ENCODE measurements at places on chromosomes 12 and 14.

DNA sequence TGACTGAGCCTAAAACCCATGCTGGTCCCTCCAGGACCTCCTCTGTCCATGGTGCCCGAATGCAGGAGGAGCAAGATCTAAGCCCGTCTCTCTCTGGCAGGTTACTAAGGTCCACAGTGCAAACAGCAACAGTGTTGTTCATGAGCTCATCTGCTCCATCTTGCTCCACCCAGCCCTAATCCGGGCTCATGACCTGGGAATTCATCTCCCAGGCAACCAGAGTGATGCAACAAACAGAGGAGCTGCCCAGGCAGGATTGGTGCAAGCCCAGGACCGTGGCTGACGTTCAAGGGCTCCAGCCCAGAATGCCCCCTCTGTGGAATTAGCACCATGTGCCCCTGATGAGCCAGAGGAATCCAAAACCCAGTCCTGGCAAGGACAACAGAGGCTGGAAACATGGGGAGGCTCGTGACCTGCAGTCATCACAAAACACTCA is 29.9 kb downstream of the HSPB8 start:
- DNase-seq, result no peak

DNA sequence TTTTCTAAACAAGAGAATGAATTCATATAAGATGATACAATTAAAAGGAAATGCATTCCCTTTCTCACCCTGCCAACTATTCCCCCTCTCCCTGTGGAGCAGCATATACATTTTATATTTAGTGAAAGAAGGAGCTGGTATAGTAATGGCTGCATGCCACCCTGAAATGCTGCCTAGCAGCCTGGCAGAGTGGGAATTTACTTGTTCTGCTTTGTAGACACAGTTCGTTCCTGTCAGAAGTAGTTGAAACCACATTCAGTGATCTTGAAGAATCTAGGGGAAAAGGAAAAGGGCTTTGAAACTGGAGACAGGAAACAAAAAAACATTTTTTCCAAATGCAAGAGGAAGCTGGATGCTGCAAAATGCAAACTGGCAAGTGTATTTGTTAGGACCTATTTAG is 176.0 kb upstream of the PLEKHA5 start:
- no peak for DNase-seq

DNA sequence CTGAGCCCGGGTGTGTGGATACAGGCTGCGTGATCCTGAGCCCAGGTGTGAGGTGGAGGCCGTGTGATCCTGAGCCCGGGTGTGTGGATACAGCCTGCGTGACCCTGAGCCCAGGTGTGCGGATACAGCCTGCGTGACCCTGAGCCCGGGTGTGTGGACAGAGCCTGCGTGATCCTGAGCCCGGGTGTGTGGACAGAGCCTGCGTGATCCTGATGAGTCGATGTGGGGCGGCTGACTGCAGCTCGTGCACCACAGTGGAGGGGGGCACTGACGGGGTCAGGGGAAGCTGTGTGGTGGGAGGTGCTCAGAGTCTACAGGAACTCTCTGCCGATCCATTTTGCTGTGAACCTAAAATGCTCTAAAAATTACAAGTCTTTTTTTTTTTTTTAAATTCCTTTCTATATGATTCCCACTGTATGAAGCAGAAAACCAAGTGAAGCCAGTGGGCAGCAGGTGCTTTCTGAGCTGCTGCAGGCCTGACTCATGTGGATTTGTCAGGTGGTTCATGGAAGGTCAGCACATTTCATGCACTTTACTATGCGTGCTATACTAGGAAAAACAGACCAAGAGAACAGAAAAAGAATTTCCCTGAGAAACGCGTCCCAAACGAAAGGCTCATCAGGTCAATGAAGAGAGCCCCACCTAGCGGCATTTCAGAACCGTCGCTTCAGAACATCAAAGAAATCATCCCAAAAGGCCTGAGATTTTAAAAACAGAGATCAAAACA is 19.3 kb downstream of the BRF1 start:
- no peak for DNase-seq

DNA sequence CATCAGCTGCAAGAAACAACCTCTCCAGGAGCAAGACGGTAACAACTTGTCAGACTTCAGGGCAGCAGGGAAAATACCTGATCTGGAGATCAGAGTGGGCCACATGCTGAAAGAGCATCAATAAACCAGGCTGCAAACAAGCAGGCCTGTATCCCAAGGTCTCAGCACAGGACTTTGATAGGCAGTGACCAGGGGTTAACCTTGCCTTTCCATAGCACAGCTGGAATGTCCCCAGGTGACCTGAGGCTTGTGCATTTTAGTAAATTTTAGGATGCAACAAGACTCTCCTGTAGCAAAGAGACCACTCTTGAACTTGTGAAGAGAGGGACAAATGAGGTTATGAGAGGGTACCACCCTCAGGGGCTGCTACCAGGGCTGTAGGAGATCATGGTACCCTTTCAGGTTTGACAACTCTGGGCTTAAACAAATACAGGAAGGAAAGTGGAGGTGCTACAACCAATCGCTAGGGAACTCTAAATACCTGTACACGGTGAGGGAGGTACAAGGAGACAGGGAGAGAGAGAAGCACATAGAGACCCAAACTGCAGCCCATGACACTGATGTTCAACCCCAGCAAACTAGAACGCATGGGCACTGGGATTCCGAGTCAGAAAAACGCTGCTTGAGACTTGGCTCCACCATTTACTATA is 95.4 kb upstream of the EVL start:
- DNase-seq, result no peak

GRCh38 chr12:62632411-62632918 is 165.8 kb downstream of the MON2 start:
- peak; percentile 7 for DNase-seq
